Bone marrow (tissue), 2 donors: ENCODE measurements at places on chromosomes 1 and 21.

DNA sequence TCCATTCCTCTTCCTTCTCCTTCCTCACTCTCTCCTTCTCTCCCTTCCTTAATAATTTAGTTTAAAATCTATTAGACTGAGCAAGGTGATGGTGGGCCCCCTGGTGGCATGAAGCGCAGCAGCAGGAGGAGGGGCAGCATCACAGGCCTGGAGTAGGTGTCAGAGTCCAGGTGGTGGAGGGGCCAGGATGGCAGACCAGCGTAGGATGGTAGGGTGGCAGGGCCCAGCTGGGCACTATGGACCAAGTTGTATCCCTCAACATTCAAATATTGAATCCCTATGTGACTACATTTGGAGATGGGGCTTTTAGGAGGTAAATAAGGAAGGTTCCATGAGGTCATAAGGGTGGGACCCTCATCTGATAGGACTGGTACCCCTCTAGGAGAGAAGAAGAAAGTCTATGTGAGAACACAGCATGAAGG, 61.0 kb downstream of the WDR4 start:
- peak; percentile 39 for DNase-seq

DNA sequence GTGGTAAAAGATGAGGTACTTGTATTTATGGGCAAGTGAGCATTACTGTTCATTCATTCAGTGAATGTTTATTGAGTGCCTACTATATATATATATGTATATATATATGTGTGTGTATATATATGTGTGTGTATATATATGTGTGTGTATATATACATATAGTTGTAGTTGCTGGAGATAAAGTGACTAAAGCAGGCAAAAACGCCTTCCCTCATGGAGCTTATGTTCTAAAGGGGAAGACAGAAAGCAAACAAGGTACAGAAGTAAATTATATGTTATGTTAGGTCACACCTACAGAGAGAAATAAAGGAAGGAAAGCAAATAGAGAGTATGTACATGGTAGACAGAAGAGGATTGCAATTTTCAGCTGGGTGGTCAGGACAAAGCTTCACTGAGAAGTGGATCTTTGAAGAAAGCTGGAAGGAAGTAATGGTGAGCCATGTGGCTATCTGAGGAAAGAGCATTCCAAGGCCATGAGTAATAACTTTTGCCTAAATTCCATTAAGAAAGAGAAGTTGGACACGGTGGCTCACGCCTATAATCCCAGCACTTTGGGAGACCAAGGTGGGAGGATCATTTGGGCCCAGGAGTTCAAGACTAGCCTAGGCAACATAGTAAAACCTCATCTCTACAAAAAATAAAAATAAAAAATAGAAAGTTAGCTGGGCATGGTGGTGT, 33.5 kb upstream of the KLF17 start:
- DNase-seq, result no peak

DNA sequence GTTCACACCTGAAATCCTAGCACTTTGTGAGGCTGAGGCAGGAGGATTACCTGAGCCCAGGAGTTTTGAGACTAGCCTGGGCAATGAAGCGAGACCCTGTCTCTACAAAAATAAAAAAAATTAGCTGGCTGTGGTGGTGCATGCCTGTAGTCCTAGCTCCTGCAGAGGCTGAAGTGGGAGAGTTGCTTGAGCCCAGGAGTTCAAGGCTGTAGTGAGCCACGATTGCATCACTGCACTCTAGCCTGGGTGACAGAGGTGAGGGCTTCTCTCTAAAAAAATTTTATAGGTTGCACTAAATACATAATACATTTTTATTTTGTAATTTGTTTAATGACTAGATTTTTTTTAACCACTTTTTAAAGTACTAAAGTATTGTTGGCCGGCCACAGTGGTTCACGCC, 6.1 kb downstream of the PARK7 start:
- no peak for DNase-seq

DNA sequence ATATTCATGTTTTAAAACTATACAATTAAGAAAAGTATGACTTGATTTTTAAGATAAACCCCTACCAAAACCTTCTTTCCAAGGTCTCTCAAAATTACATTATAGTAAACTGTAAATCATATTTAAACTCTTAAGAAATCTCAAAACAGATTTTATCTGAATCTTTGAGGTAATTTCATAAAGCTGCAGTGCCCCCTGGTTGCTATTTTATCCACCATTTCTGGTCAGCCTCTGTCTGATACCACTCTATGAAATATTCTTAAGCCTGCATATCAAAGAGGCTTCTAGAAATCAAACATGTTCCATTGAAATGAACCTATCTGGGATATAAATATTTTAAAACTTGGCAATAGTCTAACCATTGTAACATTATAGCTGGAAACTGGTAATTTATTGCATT, 317.3 kb downstream of the COL11A1 start:
- no peak for DNase-seq

DNA sequence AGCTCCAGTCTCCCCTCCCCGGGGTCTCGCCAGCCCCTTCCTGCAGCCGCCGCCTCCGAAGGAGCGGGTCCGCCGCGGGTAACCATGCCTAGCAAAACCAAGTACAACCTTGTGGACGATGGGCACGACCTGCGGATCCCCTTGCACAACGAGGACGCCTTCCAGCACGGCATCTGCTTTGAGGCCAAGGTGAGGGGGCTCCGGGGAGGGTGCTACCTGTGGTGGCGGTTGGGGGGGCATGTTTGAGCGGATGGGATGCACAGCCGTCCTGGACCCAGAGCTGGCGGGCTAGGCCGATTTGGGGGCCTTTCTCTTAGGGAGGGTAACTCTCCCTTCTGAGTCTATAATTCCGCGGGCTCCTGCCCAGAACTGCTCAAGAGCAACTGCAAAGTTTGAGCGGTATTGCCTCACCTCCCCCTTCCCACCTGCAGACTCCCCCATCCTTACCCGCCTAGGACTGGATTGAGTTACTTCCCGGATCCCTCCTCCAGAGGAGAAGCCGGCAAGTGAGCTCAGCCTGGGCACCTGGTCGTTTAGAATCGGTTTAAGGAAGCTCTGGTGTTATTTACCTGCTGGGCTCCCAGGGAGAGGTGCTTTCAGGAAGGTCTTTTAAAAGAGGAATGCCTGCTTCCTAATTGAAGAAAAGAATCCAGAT, 730 bp downstream of the NOS1AP start:
- DNase-seq, result no peak

- no peak for DNase-seq
Observed at GRCh38 chr1:246355411-246356230, 151.5 kb downstream of the SMYD3 start.

- no peak for DNase-seq
Observed at GRCh38 chr1:94773931-94774422, 46.2 kb upstream of the SLC44A3 start.

- no peak for DNase-seq
Observed at GRCh38 chr1:152325111-152325510, at the start of gene FLG. TSS of gene FLG (minus strand) at chr1:152325239. CDS start at chr1:152315456, 9,783 bp downstream.

DNA sequence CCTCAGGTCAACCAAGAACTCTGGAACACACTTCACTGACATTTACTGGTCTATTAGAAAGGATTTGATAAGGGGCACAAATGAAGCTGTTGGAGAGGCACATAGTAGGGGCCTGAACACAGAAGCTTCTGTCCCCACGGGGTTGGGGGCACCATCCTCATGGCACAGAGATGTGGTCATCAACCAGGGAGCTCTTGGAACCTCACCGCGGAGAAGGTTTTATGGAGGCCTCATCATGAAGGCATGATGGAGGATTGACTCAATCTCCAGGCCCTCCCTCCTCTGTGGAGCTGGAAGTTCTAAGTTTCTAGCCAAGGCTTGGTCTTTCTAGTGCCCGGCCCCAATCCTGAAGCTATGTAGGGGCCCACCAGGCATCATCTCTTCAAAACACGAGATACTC, 23.6 kb downstream of the MX1 start:
- DNase-seq, result no peak

GRCh38 chr1:161299347-161299746, 10.4 kb downstream of the MPZ start:
- no peak for DNase-seq

GRCh38 chr1:201042779-201043461, 19.4 kb upstream of the KIF21B start:
- DNase-seq, result peak; percentile 63

- no peak for DNase-seq
Observed at GRCh38 chr1:211381481-211382181, 55.0 kb downstream of the TRAF5 start.

DNA sequence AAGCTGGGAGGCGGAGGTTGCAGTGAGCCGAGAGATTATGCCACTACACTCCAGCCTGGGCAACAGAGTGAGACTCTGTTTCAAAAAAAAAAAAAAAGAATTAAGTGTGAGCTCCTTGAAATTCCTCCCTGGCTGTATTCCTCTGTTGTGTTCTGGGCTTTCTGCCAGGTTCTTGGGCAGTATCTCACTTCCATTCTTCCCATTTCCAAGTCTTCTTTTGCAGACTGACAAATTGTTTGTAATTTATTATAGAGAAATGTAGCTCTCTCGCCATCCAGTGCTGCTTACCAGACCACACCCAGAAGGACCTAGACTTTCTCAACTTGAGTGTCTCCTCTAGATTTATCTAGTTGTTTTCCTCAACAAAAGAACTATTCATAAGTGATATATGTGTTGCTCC, 105.0 kb upstream of the ADGRL2 start:
- DNase-seq, result no peak

- no peak for DNase-seq
Observed at GRCh38 chr1:182698971-182699370, 14.6 kb upstream of the RGS8 start.

- DNase-seq, result no peak
Observed at GRCh38 chr1:22418312-22418711, 33.3 kb upstream of the ZBTB40 start.

DNA sequence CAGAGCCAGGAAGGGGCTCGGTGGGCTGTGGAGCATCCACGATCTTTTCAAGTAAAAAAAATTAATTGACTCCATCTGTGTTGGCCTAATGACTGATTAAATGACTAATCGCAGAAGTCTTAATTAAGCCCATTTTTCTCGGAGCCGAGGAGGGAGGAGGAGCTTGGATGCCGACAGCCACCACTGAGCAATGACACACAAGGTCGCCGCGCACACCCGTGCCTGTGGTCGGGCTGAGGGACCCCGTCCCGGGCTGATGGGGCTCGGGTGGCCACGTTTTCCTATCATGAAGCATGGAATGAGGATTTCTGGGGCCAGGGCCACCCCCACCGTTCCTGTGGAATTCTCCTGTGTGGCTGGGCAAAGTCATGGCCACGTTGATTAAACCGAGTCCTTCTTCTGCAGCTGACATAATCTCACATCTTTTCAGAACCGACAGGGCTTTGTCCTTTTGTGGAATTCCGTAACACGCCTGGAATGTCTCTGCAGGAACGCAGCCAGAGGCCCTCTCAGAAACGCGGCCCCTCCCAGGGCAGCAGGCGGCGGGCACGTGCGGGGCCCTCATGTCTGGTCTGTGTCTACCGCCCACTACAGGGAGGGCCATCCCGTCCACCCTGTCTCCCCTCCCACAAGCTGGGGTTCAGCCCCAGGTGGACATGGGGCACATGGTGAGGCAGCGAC, 60.7 kb downstream of the MORN1 start:
- DNase-seq, result no peak

GRCh38 chr21:28740125-28740524, 252.6 kb downstream of the LTN1 start:
- no peak for DNase-seq

DNA sequence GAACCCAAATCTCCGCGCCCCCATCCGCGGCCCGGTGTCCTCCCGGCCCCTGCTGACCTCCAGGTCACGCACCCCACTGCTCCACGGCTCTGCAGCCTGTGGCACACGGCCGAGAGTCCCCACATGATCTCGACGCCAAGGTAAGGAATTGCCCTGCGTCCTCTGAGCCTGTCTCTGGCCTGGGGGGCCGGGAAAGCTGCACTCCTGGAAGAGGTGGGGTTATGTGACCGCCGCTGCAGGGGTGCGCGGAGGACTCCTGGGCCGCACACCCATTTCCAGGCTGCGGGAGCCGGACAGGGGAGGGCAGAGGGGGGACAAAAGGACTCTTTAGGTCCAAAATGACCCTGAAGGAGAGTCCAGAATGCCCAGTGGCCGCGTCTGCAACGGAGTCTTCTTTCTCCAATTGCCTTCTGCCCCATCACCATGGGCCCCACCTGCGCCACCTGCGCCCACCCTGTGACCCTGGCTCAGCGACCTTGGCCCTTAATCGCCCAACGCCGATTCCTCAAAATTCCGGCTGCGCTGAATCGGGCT, 997 bp upstream of the SIM2 start:
- DNase-seq, result no peak

DNA sequence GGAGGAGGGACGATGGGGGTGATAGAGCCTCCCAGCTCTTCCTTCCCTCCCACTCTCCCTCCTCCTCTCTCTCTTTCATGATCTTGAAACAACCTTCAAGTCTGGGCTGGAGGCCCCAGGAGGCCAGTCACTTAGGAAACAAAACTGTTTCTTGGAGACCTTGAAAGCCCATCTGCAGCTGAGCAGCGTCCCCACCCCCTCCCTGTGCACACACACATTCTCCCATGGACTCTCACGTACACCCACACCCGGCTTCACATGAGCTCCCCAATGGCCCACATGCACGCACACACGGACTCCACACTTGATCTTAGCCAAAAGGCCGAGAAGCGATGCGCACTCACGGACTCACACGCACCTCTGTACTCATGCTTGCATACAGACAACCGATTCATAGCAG, 3.2 kb upstream of the ATP1A2 start:
- no peak for DNase-seq

- no peak for DNase-seq
Observed at GRCh38 chr1:88961647-88962275, 30.7 kb downstream of the KYAT3 start.

DNA sequence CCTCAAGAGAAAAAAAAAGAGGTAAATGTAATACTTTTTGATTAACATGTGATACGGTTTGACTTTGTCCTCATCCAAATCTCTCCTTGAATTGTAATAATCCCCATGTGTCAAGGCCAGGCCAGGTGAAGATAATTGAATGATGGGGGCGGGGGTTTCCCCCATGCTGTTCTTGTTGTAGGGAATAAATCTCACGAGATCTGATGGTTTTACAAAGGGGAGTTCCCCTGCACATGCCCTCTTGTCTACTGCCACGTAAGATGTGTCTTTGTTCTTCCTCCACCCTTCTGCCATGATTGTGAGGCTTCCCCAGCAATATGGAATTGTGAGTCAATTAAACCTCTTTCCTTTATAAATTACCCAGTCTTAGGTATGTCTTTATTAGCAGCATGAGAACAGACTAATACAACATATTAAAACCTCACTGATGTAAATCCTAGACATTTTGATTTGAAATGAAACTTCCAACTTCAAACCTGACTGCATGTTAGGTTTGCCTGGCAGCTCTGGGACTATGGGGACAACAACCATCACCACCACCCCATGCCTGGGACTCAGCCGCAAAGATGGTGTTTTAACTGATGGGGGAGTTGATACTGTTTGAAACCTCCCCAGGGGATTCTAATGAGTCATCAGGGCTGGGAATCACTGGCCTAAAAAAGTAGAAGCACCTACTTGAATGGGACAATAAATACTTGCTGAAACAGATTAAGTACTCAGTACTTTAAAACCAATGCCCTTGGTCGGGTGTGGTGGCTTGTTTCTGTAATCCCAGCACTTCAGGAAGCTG, 32.8 kb upstream of the BACH1 start:
- no peak for DNase-seq

GRCh38 chr1:4021136-4021973, 121.3 kb upstream of the C1orf174 start:
- no peak for DNase-seq

- DNase-seq, result no peak
Observed at GRCh38 chr21:42238185-42238934, 19.4 kb downstream of the ABCG1 start.
